Activated T-cell treated with anti-CD3 and anti-CD28 coated beads, Interleukin-2, amount 50 U/mL, for 48 hours (primary cell): ENCODE measurements at places on chromosomes 12 and 14.

DNA sequence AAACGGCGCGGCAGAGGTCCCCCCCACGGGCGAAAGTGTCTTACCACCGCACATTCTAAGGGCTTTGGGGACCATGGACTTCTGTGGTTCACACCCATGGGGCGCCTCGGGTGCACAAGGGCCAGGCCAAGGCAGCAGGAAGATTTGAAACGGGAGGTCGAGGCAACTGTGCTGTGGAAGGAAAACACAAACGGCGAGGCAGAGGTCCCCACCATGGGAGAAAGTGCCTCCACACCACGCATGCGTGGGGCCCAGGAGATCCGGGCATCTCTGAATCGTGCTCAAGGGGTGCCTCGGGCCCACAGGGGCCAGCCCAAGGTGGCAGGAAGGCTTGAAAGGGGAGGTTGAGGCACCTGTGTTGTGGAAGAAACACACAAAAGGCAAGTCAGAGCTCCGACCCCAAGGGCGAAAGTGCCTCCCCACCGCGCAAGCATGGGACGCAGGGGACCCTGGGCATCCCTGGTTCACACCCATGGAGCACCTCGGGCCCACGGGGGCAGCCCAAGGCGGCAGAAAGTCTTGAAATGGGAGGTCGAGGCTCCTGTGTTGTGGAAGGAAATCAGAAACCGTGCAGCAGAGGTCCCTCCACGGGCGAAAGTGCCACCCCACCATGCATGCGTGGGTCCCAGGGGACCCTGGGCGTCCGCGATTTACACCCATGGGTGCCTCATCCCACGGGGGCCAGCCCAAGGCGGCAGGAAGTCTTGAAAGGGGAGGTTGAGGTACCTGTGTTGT is 371.0 kb downstream of the ALG10 start:
- no peak for DNase-seq

- no peak for DNase-seq
Observed at GRCh38 chr12:109725321-109726105, 11.9 kb downstream of the FAM222A start.

DNA sequence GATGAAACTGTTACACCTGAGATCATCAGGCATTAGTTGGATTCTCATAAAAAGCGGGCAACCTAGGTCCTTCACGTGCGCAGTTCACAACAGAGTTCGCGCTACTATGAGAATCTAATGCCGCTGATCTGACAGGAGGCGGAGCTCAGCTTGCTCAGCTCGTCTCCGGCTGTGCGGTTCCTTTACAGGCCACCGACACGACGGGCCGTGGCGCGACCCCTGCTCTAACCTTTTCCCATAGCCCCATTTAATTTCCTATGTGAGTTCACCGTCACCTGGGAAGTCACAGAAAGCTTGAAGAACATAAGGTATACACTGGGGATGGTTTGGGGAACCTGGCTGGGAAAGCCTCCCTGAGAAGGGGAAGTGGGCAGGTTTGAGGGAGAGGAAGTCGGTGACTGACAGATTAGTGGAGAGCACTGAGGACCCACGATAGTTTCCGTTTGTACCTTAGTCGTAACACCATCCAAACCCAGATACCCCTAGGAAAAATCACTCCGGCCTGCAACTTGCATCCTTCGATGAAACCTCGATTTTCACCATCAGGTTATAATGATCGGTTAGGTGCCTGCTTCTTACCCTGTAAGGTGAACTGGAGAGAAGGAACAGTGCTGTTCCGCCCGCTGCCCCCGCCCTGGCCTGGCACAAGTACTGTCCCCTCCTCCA is 2.8 kb upstream of the AAAS start:
- peak; percentile 80 for DNase-seq

GRCh38 chr14:61591862-61592261 is 103.5 kb upstream of the HIF1A start:
- DNase-seq: no peak

GRCh38 chr14:98074111-98074510 is 1197.9 kb downstream of the BCL11B start:
- DNase-seq: no peak
